ENCODE measurements at places on chromosomes 6 and 20. TPM values are rescaled to one million over a fixed set of nuclear protein-coding genes. Genes with fewer than 3 reads are reported as not detected.

The FAM83C gene
- total RNA-seq: not detected

The EFCAB8 gene
- total RNA-seq: 1.1 TPM

The CD83 gene
- 5.3 TPM for total RNA-seq

DNA sequence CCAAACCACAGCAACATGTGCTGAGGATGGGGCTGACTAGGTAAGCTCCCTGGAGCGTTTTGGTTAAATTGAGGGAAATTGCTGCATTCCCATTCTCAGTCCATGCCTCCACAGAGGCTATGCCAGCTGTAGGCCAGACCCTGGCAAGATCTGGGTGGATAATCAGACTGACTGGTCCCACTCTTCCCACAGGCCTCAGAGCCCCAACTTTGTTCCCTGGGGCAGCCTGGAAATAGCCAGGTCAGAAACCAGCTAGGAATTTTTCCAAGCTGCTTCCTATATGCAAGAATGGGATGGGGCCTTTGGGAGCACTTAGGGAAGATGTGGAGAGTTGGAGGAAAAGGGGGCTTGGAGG lies 1.5 kb upstream of the VEGFA start:
- no peaks in the 10 kb centered on the region for H3K36me3 ChIP-seq
- no peaks in the 10 kb centered on the region for H3K27me3 ChIP-seq
- peaks cover 11% of the 10 kb centered on the region for H3K4me1 ChIP-seq
- H3K4me3 ChIP-seq: no peak overlapping the region

- H3K27ac ChIP-seq: no peak overlapping the region
- H3K36me3 ChIP-seq: no peaks in the 10 kb centered on the region
- no peaks in the 10 kb centered on the region for H3K27me3 ChIP-seq
- peaks cover 7% of the 10 kb centered on the region for H3K4me1 ChIP-seq
Measured at GRCh38 chr20:32536851-32537656, 48.1 kb downstream of the NOL4L start.

- peaks cover 49% of the 10 kb centered on the region for H3K4me1 ChIP-seq
- no peak for DNase-seq
- H3K4me3 ChIP-seq: peak overlapping the region; percentile 78
Measured at GRCh38 chr6:163415620-163416556, 1.4 kb downstream of the QKI start.

- no peak for DNase-seq
- peak overlapping the region; percentile 99 for H3K4me3 ChIP-seq
- peaks cover 27% of the 10 kb centered on the region for H3K4me1 ChIP-seq
- peaks cover 7% of the 10 kb centered on the region for H3K36me3 ChIP-seq
- peak overlapping the region; percentile 92 for H3K27ac ChIP-seq
- H3K27me3 ChIP-seq: no peaks in the 10 kb centered on the region
Measured at GRCh38 chr6:47476781-47477496, 650 bp upstream of the CD2AP start.

GRCh38 chr6:162973151-162973872 lies 245.5 kb downstream of the PACRG start:
- no peaks in the 10 kb centered on the region for H3K36me3 ChIP-seq
- H3K4me3 ChIP-seq: no peak overlapping the region
- no peak for DNase-seq

DNA sequence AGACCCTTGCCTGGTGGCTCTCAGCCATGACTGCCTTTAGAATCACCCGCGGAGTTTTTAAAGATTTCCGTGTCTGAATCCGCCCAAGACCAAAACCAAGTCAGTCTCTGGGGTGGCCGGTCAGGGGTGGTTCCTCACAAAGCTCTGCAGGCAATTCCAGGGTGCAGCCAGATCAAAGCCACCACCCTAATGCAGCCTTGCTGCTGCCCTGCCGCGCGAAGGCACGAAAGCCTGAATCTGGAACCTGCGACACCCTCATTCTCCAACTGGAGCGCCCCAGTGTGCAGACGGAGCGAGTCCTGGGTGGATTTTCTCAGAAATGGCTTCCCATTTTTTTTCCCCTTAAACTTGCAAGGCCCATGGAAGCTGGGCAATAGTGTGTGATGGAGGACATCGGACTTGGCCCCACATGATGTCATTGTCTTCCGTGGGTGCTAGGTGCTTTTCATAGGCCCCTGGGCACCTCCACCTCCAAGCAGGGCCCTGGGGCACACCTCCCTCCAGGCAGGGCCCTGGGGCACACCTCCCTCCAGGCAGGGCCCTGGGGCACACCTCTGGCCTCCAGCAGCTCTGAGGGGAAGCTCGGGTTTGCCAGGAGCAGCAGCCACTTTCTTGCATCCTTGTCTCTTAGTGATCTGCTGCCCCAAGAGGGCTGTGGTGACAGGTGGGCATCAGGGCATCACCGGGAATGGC lies 343.1 kb downstream of the ZFAND3 start:
- H3K4me3 ChIP-seq: no peak overlapping the region
- peaks cover 4% of the 10 kb centered on the region for H3K4me1 ChIP-seq
- H3K27me3 ChIP-seq: no peaks in the 10 kb centered on the region
